ENCODE measurements at places on chromosomes 12 and 14. TPM values are rescaled to one million over a fixed set of nuclear protein-coding genes. Genes with fewer than 3 reads are reported as not detected.

DNA sequence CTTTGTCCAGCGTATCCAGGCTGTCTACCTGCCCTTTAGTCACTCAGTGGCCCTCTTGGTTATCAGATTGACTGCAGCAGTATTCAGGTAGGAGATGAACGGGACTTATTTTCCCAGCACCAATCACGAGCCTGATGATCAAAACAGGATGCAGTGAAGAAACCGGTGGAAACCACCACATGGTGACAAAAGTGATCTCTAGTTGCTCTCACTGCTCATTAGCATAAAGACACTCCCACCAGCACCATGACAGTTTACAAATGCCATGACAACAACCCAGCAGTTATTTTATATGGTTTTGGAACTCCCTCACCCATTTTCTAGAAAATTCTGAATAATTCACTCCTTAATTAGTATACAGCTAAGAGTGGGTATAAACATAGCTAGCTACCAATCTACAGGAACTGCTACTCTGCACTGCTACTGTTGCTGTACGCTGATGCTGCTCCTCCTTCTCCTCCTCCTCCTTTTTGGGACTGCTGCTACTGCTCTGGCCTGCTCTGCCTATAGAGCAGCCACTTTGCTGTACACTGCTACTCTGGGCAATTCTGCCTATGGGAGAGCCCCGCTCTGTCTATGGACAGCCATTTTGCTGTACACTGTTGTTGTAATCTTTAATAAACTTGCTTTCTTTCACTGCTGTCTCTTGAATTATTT, 142.5 kb upstream of the SSTR1 start:
- DNase-seq = no peak

ATL1 gene
- total RNA-seq = 1.5 TPM

- DNase-seq = no peak
Observed at GRCh38 chr12:93256256-93256969, 121.3 kb upstream of the NUDT4 start.

GRCh38 chr12:84294246-84294645, 618.4 kb downstream of the SLC6A15 start:
- no peak for DNase-seq

DNA sequence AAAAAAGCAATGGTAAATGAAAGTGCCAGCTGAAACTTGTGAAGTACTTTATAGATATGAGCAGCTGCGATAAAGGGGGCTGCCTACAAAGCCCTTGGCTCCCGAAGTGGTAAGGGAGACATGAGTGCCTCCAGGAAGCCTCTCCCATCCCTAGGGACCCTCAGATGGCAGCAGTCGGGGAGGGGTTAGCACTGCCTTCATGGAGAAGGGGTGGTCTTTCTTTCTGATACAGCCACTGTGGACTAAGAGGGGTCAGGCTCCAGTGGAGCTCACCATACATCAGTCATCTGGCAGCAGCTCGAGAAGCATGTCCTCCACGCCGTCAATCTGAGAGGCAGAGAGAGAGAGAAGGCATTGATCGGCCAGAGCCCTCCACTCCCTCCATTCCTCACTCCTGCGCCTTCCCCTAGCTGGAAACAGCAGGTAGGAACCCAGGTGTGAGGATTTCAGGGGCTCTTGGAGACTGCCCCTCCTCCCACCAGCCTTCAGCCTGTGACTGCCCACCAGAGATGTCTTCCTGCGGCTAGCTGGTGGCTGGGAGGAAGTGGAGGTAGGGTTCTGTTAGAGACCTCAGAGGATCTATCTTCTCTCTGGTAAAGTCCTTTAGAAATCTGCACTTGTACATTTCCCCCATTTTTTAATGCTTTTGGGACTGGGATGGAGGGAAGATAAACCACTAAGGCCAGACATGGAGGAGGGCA, 2.3 kb downstream of the TCL1A start:
- no peak for DNase-seq

DNA sequence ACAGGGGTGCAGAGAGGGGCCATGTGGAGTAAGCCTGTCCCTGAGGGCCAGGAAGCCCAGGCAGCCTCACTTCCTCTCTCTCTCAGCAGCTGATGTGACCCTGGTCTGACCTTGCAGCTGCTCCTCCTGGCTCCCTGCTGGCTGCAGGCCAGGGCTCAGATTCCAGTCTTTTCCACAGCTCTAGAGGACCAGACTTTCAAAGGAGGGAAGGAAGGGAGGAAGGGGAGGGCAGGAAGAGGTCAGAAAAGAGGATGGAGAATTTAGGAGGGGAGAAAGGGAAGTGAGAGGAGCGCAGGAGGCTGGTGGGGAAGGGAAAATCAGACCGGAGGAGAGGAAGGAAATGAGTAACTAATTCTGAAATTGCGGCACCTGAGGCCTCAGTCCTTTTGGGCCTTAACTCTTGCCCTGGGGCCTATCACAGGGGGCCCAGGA, 40.9 kb upstream of the VASH1 start:
- DNase-seq = peak; percentile 47

GRCh38 chr14:30757082-30757481, 117.3 kb upstream of the COCH start:
- no peak for DNase-seq

- no peak for DNase-seq
Observed at GRCh38 chr14:61130512-61131260, 149.6 kb downstream of the SLC38A6 start.

DEGS2 gene
- 2.1 TPM for total RNA-seq

DNA sequence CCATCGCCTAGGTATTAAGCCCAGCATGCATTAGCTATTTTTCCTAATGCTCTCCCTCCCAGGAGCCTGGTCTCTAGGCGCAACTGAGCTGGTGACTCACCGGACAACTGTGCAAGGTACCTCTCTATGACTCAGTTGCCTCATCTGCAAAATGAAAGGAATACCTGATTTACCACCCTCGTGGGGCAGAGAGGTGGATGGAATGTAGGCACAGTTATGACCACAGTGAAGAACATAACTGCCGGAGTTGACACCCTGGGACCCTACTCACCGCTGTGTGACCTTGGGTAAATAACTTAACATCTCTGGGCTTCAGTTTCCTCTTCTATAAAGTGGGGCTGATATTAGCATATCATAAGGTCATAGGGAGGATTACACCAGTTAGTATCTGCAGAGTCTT, 22.6 kb downstream of the BCL11B start:
- DNase-seq = no peak

POTEM gene
- not detected for total RNA-seq

- no peak for DNase-seq
Observed at GRCh38 chr12:12017135-12017581, 53.6 kb upstream of the BCL2L14 start.

GRCh38 chr12:24997970-24998582, 49.2 kb upstream of the BCAT1 start:
- DNase-seq = no peak

GRCh38 chr12:55664826-55665225, 28.1 kb downstream of the OR10P1 start:
- DNase-seq = no peak

CTDSP2 gene
- 210 TPM for total RNA-seq

DNA sequence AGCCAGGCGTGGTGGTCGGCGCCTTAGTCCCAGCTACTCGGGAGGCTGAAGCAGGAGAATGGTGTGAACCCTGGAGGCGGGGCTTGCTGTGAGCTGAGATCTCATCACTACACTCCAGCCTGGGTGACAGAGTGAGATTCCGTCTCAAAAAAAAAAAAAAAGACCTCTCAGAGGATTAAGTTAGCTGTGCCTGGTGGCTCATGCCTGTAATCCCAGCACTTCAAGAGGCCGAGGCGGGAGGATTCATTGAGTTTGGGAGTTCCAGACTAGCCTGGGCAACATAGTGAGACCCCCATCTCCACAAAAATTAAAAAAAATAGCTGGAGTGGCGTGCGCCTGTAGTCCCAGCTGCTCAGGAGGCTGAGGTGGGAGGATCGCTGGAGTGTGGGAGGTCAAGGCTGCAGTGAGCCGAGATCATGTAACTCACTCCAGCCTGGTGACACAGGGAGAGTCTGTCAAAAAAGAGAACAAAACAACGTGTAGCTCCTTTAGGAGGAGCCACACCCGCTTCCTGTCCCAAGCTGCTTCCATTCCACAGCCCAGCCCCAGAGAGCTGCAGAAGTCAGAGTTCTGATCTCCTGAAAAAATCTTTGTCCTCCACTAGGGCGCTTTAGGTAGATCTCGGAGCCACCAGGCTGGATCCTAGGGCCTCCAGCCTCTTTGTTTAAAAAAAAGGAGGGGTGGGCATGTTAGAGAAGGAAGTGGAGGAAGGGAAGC, 11.5 kb upstream of the ULK1 start:
- DNase-seq = no peak

GRCh38 chr14:85195872-85196477, 334.0 kb upstream of the FLRT2 start:
- DNase-seq = no peak

IL31 gene
- total RNA-seq = not detected

AICDA gene
- total RNA-seq = not detected

PIANP gene
- total RNA-seq = 3.7 TPM

GRCh38 chr12:57730336-57731067, 8.0 kb downstream of the AGAP2 start:
- DNase-seq = no peak

- DNase-seq = no peak
Observed at GRCh38 chr12:27199638-27200300, 44.3 kb upstream of the STK38L start.

GRCh38 chr12:46886541-46887041, 60.8 kb upstream of the SLC38A4 start:
- no peak for DNase-seq
